ENCODE measurements at places on chromosomes 12 and 14.
A peak's percentile ranks its signal among the peaks of the same experiment; 100 is the strongest.

GRCh38 chr14:104130974-104131651 lies 7.3 kb upstream of the KIF26A start:
- DNase-seq: no peak

GRCh38 chr12:64147875-64148274 lies 74.2 kb downstream of the KICS2 start:
- no peak for DNase-seq

- no peak for DNase-seq
Observed at GRCh38 chr12:91052026-91052425, 5.8 kb downstream of the KERA start.

DNA sequence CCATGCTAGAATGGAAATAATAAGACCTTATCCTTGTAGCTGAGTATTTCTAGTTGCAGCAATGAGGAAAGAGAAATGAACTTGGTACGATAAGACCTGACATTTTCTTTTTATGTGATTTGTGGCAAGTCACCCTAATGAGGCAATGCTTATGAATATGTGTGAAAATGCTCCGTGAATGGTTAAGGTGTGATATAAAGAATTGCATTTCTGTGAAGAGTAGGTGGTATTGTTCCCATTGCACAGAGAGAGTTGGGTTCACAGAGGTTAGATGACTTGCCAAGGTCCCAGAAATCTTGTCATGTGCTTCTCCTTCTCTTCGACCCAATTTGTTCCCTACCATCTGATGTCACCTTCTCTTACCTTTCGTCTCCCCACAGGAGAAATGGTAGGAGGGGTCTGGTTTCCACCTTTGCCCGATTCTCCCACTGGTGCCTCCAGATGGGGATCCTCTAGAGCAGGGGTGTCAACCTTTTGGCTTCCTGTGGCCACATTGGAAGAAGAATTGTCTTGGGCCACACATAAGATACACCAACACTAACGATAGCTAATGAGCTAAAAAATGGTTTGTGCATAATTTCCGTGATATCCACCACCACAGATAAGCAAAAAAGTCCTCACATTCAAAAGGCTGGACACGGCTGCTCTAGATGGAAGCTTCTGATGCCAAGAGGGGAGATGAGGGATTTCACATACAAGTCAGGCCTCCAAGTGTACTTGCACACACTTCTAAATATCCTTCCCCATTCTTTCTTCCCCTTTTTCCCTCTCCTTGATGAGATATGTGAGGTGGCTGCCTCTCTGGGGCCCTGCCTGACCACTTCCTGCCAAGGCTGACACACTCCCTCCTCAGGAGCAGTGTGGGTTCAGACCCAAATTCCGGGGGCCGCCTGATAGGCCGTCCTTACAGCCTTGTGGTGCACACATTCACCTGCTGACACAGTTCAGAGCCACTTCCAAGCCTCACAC lies 96.1 kb downstream of the PLXNC1 start:
- peak; percentile 8 for DNase-seq

GRCh38 chr12:6074979-6075585 lies 49.4 kb downstream of the VWF start:
- DNase-seq: no peak

GRCh38 chr14:59687663-59688062 lies 111.1 kb upstream of the CCDC175 start:
- DNase-seq: no peak

- no peak for DNase-seq
Observed at GRCh38 chr12:58242796-58243630, 301.6 kb downstream of the ATP23 start.

GRCh38 chr12:75489187-75489586 lies 8.6 kb downstream of the GLIPR1 start:
- no peak for DNase-seq

DNA sequence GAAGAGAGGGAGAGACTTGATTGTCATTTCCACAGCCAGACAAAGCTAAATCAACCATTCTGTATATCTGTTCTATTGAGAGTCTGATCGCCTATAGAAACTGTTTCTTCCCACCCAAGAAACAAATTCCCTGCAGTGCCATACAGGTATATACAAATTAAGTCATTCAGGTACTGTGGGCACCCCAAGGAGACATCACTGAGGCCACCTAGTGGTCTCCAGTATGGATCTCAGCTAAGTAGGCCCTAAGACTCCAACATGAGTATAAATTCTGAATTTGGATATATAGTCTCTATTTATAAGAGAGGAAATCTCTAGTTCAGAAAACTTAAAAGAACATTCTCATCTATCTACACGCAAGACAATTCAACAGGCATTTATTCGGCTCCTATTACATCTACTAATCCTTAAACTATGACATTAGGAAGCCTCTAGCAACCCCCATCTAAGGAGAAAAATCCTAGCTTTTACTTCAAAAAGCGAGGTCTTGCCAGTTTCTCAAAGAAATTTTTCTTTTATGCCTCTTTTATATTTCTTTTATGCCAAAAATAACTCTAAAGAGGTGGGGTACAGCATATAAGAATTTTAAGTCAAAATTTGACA lies 62.6 kb downstream of the DCAF5 start:
- DNase-seq: no peak

- no peak for DNase-seq
Observed at GRCh38 chr14:34338056-34338455, 124.0 kb downstream of the SPTSSA start.

DNA sequence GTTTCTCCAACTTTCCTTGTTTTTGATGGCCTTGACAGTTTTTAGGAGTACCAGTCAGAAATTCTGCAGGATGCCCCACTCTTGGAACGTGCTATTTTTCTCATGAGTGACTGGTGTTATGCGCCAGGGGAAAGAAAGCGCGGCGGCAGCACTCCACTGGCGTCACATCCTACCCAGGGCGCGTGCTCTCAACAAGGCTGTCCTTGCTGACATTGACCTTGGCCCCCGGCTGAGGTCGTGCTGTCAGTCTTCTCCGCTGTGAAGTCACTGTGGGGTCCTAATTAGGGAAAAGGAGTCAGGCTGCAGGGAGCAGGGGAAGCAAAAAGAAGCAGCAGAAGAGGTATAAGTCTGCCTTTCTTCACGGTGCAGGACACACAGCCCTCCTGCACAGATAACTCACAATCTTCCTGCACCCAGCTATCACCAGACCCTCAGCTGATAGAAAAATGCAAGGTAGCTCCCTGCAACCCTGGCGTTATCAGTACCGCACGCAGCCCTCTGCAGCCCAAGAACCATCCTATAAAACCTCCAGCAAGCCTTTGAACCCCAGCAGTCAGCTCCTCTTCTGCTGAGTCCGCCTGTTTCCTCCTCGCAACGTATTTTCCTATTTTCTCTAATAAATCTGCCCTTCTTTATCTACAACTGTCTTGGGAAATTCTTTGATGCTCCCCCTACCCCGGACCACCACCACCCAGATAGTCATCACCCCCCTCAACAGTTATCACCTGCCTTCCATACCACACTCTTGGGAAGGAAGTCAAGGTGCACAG lies 48.0 kb upstream of the C14orf180 start:
- no peak for DNase-seq

DNA sequence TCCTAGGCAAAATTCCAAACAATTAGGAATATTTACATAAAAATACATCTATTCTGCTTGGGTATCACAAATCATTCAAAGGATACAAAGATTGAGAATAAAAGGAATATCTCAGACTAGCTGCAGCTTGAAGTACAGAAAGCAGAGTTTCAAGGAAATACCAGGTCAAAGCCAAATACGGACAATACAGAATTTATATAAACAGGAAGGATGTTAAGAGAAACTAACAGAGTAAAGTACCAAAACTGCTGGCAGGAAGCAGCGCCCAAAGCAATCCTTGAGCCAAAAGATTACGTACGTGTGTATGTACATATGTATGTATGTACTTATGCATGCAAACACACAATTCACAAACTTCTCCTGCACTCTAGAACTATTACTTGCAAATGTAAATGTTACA lies 86.6 kb downstream of the PPP1R12A start:
- DNase-seq: no peak

DNA sequence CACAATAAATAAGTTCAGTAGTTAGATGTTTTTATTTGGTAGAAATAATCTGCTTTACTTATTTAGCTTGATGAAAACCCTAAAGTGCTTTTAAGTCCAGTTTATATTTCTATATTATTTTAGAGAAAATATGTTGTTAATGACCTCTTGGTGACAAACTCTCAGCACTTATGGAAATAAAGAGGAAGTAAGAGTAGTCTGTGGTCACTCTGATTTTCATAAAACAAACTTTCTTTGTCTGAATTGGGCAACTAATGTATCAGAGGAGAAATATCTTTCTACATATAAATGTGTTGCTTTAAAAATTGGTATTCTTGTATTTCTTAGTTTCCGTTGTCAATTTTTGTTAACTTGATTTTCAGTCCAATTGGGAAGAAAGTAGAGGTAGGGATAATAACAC lies 878.9 kb upstream of the SEL1L start:
- no peak for DNase-seq

- no peak for DNase-seq
Observed at GRCh38 chr12:122158700-122159285, 15.2 kb downstream of the IL31 start.

DNA sequence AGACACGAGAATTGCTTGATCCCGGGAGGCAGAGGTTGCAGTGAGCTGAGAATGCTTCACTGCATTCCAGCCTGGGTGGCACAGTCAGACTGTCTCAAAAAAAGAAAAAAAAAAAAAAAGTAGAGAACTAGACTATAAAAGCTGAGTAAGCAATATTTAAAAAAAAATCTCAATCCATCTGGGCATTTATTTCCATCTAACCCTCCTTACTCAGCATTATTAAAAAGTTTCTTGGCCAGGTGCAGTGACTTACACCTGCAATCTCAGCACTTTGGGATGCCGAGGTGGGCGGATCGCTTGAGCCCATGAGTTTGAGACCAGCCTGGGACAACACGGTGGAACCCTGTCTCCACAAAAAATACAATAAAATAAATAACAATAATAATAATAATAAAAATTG lies 4.5 kb downstream of the SUPT16H start:
- DNase-seq: no peak

DNA sequence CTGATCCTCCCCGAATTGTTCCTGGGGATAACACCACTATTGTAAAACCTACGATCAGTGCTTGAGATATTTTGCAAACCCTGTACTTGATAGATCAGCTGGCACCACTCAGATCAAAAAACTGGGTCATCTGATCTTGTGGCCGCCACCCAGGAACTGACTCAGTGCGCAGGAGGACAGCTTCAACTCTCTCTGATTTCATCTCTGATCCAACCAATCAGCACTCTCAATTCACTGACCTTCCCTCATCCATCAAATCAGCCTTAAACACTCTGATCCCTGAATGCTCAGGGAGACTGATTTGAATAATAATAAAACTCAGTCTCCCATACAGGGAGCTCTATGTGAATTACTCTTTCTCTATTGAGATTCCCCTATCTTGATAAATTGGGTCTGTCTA lies 4.2 kb upstream of the XPOT start:
- DNase-seq: no peak

DNA sequence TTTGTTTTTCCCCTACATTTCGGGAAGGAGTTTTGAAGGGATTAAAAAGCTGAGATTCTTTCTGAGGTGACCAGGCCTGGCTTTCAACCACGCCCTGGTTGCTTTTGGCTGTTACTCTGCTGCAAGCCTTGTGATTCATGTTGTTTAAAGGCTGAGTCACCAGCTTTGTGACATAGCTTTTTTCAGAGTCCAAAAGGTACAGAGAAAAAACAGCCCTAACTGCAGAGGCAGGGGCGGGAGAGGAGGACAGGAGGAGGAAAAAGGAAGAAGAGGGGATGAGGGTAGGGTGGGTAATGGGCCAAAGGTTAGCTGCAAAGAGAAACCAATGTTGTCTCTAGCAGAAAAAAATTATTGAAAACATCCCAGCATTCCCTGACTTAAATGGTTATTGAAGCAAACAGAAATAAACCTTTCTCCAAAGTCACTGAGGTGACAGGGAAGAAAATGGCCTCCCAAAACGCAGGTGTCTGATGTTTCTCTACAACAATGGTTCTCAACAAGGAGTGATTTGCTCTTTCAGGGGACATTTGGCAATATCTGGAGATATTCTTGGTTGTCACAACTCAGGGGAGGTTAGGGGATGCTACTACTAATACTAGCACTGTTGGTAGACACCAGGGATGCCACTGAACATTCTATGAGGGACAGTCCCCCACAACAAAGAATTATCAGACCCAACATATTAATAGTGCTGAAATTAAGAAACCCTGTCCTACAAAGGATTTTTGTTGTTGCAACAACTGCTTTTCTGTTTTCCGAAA lies 2.1 kb upstream of the UBC start:
- DNase-seq: no peak

DNA sequence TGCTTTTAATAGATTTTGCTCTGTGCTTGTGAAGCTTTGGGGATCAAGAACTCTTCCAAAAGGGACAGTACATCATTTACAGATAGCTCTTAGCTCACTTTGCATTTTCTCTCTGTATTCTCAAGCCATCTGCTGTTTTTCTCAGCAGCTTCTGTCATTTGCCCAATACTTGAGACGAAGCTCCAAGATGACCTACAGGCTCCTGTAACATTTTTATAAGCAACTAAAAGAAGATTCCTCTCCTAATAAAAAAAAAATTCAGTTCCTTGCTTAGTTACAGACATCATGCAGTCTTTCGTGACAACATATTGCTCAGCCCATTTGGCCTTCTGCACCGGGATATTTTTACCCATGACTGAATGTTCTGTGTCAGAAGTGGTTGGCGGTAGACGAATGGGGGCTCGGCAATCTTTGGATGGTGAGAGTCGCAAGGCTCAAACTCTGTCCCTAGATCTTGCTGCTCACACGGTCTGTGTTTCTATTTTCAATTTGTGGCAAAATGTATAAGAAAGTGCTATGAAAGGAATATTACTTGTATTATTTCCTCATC lies 215.6 kb downstream of the FSCB start:
- DNase-seq: no peak

GRCh38 chr12:50151047-50151687 lies 16.0 kb downstream of the CERS5 start:
- DNase-seq: no peak

- peak; percentile 74 for DNase-seq
Observed at GRCh38 chr14:101964297-101965180, at the start of gene DYNC1H1. TSS of gene DYNC1H1 (plus strand) at chr14:101964573. CDS start at chr14:101964692, 119 bp downstream.

GRCh38 chr12:116717466-116718437 lies 20.1 kb downstream of the SPRING1 start:
- no peak for DNase-seq

- DNase-seq: no peak
Observed at GRCh38 chr14:99937475-99938244, 127.6 kb upstream of the EVL start.

DNA sequence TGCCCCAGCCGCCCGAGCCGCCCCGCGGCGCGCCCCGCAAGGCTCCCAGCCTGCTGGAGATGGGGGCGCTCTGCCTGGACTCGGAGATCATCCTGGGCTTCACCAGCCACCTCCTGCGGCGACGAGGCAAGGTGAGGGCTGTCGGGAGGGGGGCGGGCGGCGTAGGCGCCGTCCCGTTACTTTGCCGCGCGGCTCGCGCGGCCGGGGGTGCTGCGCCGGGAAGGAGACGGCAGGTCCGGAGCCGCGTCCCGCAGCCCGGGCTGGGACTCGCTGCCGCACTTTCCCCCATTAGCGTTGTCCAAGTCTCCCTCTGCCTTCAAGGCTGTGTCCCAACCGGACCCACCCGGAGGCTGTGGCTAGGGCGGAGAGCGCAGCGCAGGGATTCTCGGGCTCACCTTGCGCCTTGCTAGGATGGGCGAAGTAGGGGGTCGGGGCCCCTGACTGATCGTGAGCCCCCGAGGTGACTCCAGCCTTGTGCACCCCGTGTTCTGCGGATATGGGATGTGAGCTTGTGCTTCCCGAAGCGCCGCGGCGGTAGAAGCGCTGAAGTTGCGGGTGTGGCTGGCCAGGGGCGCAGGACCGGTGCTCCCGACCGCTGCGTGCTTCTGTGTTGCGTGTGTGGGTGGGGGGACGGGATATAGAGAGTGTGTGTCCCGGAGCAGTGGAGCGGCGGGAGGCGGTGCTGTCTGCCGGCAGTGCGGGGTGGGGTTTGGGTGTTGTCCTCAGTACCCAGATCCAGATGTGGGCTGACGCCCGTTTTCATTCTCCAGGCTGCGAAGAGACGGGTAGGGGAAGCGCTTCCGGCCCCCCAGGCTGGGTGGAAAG lies 1.7 kb upstream of the KIF26A start:
- DNase-seq: no peak
